Stimulated activated CD8-positive, alpha-beta memory T cell treated with anti-CD3 and anti-CD28 coated beads, Interleukin-7, amount 100 ng/mL, for 1 hour (primary cell): ENCODE measurements at places on chromosomes 13 and 19.

DNA sequence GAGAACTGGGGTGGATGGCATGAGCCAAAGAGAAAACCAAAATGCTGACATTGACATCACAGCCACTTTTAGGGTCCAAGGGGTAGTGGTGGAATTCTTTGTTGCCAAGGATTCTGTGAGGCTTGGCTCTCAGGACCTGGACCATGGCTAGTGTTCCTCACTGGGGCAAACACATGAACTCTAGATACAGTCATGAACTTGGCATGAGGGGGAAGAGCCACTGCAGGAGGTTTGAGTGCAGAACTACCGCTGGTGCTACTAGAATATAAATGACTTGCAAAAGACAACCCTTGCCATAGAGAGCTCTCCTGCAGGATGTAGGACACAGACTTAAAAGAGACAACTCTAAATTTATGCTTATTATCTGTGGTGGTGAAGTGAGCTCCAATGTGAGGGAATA lies 29.8 kb upstream of the FRY start:
- DNase-seq, result no peak

- no peak for DNase-seq
Observed at GRCh38 chr13:97030705-97031452, 36.6 kb upstream of the OXGR1 start.

DNA sequence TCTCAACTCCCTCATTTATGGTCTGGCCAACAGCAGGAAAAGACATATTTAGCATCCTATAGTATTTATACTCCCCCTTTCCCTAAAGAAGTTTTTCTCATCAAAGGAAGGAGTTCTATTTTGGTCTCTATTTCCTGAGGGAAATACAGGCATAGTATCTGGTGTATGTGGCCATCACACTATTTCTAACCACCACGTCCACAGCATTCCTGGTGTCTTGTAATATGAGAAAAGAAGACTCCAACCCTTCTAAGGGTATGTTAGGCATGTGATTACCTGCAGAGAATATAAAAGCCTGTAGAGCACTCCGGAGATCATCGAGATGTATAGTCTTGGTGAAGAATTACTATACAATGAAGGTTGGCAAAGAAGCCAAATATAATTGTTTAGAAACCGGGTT lies 137.4 kb downstream of the VWA8 start:
- no peak for DNase-seq

- no peak for DNase-seq
Observed at GRCh38 chr19:48302600-48302959, 22.8 kb upstream of the EMP3 start.

GRCh38 chr19:30966486-30966885 lies 382.8 kb downstream of the TSHZ3 start:
- DNase-seq, result no peak

- DNase-seq, result no peak
Observed at GRCh38 chr19:42293540-42293939, 8.4 kb upstream of the PRR19 start.

- no peak for DNase-seq
Observed at GRCh38 chr19:35120492-35120891, 4.9 kb downstream of the FXYD3 start.

- no peak for DNase-seq
Observed at GRCh38 chr13:25928941-25929505, 122.8 kb downstream of the SHISA2 start.

DNA sequence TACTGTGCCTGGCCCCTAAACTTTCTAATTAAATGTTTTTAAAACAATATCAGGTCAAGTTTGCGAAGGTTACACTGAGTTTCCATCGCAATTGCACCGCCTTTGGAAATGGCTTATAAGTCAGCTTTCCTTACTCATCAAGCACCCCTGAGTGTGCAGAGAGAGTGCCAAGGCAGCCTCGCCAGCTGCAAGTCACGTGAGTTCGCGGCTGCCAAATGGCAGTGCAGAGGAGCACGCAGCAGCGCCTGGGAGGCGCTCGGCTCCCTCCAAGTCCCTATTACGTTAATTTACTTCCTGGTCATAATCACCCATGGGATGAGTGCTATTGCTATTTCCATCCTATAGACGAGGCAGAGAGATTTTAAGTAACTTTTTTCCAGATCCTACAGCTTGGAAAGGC lies 319.6 kb downstream of the TEX29 start:
- no peak for DNase-seq

GRCh38 chr19:47679922-47680857 lies 33.0 kb upstream of the EHD2 start:
- no peak for DNase-seq

- no peak for DNase-seq
Observed at GRCh38 chr13:32960626-32961025, 55.6 kb upstream of the KL start.

GRCh38 chr13:72198967-72199560 lies 332.1 kb upstream of the DACH1 start:
- DNase-seq, result no peak

DNA sequence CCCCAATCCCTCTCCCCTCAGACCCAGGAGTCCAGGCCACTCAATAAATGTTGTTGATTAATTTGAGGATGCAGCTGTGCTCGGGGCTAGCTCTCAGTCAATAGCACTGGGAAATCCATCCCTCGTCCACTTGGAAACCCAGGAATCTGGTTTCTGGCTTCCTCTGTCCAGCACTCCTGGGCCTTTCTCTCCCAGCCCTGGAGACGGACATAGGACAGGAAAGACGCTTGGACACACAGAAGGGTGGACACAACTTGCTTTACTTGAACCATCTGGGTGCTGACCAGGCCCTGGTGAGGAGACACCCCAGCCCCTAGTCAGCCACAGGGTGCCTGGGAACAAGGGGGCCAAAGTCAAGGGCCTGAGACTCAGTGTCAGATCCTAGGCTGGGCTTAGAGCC lies 891 bp upstream of the TNNI3 start:
- no peak for DNase-seq

- no peak for DNase-seq
Observed at GRCh38 chr19:15253513-15253912, 21.3 kb upstream of the EPHX3 start.

DNA sequence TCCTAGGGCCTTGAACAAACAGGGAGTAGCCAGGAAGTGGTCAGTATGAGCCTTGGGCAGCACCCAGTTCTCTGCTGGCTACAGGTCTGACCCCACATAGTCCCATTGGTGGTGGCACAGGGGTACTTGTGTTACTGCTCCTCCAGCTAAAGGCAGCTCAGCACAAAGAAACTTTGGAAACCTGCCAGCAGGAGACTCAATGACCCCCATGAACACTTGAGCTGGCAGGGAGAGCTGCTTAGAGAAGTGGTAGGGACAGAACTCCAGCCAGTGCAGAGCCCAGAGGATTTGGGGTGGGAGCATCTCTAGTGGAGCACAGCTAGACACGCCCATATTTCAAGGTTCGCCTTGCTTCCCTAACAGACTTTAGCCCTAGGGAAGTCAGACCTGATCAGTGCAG lies 10.4 kb upstream of the ZNF586 start:
- DNase-seq, result no peak

DNA sequence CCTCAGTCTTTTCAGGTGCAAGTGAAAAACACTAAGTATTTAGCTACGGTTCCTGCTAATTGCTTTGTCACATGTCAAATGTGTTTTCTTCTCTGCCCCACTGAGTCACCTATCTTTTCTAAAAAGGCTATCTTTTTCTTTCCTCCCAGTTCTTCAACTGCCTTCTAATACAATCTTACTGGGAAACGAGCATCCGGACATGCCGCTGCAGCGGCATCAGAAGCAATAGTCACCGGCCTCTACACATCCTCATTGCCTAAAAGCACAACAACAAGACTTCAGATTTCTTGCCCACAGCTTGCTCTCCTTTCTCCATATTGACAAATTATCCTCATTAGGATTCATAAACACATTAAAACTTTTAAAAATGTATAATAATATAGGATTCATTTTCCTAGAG lies 1.2 kb downstream of the PCDH9 start:
- DNase-seq, result no peak

DNA sequence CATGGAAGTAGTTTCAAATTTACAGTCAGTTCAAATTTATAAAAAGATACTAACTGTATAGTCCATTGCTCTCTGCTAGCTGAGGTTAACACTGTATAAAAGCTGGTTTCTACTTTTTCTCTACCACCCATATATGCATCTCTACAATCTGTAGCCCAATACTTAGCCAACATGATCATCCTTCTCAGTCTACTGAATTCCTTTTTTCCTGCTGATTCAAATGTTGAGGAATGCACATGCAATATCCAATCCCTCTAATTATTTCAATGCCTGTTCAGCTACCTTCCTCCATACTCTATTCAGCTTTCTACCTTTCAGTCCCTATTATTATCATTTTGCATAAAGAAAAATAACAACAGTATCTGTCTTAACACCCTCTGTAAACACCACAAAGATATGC lies 15.6 kb downstream of the KPNA3 start:
- no peak for DNase-seq

DNA sequence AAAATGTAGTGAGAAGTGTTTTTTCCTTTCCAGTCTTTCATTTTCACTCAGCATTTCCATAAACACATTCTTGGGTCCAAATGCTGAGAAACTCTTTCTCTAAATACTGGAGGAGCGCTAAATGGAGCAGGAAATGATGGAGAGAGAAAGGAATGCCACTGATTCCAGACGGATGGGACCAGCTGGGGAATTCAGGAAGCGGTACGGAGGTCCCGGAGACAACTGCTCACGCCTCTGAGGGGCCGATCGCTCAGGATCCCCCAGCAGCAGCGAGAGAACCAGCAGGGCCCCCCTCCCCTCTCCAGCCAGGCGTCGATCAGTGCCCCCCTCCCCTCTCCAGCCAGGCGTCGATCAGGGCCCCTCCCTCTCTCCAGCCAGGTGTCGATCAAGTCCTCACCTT lies 13.2 kb downstream of the RASA3 start:
- DNase-seq, result no peak

DNA sequence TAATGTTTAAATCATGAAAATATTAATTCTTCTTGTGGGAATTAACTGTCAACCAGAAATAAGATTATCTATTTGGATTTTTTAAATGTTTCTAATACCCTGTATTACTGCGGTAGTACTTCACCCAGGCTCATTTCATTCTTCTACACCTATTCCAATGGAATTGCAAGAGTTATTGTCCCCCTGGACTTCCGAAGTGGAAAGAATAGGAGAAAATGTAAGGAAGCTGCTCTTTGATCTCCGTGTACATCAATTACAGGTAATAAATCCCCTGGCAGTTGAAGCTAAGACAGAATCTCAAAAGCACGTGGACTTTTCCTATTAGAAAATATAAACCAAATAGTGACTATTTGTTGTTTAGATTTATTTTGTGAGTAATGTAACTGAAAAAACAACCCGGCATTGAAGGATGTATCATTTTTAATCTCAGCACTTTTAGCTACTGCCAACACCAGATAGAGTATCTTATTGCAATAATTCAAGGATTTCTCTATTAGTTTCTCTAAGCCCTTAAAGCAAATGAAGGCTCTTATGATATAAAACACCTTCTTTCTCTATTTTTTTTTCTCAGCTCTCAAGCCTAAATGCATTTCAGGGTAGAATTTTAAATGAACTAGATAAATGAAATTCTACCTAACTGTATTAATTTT lies 77.3 kb downstream of the MZT1 start:
- no peak for DNase-seq

DNA sequence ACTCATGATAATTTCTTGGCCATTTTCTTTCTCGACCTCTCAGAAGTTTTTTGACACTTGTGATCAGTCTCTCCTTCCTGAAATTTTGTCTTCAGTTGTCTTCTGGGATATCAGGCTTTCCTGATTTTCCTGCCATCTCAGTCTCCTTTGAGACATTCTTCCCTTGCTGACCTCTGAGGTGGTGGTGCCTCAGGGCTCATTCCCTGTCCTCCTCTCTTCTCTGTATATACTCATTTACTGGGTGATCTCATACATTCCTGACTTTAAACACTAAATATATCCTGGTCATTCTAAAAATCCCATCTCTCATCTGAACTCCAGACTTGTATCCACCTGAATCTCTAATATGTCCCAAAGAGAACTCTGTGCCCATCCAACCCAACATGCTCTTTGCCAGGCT lies 31.3 kb upstream of the STARD13 start:
- no peak for DNase-seq

- no peak for DNase-seq
Observed at GRCh38 chr13:107091428-107091827, 523.5 kb upstream of the ARGLU1 start.

GRCh38 chr19:17942582-17943273 lies 9.9 kb downstream of the CCDC124 start:
- no peak for DNase-seq

DNA sequence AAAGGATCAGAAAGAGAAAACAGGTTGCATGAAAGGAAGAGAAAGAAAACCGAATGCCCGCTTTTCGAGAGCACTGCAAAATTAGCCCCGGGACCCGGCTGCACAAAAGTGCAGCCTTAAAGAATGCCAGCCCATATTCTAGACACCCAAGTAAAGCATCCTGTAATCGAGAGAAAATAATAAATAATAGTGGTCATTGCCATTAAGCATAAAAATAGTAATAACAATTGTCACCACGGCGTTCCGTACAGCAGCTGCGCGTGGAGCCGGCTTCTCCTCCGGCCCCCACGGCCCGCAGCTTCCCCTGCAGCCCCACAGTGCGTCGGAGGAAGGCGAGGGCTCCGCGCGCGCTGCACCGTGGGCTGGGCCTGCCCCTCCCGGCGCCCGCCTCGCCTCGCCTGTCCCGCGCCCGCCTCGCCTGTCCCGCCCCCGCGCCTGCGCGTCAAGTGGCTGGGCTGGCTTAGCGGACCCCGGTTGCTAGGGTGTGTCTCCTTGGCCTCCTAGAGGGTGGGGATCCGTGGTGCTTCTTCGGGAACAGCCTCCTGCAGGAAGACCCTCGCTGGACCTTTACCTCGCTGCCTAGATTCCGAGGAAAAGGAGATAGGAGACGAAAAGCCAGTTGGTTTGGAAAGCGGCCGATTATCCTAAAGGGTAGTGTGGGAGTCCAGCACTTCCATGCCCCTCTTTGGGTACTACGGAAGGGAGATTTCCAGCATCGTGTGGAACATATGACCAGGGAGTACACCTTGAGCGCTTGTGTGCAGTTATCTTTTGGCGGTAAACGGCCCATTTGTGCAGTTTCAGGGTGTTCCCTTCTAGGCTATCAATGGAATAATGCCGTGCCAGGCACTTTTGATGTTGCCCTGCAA lies at the start of gene LRRC63:
Gene LRRC63 (plus strand): TSS at position 446 of the 869 bp plus-strand sequence. CDS start 1,107 bp downstream, outside the sequence.
- peak; percentile 65 for DNase-seq

DNA sequence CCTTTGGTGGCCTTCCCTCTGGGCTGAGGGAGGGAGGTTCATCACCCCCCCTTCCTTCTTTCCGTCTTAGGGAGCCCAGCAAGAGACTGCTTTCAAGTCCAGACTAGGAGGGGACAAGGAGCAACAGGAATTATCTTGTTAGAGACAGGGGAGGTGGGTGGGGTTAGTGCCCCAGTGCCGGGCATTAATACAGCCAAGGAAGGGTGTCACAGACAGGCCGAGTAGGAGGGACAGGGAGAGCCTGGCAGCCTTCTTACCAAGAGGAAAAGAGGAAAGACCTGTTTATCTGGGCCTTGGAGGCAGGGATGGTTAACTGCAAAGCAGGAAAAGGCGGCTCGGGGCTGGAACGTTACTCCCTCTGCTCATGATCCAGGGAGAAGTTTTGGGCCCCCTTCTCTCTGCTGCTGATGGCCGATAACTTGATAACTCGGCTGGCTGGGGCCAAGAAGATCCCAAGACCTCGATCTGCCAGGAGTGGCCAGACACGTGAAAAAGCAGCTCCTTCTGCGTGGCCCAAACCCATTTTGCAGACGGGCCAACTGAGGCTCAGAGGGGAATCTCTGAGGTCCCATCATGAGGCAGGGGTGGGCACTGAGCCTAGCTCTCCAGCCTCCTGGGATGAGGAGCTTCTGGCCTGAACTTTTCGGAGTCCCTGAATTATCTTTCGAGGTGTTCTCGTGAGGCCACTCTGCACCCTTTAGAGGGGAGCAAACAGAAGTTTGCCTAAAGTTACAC lies 79.3 kb downstream of the PTPRS start:
- DNase-seq, result no peak
